ENCODE measurements at places on chromosomes 3 and 15.
A peak's percentile ranks its signal among the peaks of the same experiment; 100 is the strongest.

- no peak for DNase-seq
These were observed 30.3 kb downstream of the TPM1 start for GRCh38 chr15:63072809-63073277.

DNA sequence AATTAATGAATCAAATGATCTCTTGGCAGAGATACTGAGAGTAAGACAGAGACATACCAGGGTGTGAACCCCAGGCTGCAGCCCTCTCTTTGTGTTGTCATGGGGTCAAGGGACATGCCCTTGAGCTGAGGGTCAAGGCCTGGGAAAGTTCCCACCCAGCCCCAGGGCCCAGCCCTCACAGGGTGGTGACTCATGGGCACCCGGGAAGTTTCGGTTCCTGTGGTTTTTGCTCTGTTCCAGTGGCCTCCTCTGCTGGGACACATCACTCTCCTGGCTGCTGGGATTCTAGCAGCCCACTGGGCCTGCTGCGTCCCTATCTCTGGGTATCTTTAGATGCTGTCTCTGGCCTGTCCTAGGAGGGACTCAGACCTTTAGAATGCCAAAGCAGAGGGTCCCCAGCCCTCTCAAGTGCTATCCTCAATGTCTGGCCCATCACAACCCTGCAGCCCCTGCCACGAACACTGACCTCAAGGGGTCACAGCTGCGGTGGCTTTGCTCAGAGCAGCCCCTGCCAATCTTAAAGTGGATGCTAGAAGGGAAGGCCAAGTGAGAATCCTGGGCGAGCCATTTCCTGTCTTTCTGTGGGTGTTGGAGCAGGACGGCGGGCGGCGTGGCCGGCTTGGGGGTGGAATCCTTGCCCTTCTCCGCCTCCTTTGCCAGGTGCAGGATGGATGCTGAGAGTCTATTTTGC, 148.4 kb upstream of the TLE3 start:
- no peak for DNase-seq

- DNase-seq: no peak
These were observed 18.3 kb upstream of the ONECUT1 start for GRCh38 chr15:52808441-52808840.

DNA sequence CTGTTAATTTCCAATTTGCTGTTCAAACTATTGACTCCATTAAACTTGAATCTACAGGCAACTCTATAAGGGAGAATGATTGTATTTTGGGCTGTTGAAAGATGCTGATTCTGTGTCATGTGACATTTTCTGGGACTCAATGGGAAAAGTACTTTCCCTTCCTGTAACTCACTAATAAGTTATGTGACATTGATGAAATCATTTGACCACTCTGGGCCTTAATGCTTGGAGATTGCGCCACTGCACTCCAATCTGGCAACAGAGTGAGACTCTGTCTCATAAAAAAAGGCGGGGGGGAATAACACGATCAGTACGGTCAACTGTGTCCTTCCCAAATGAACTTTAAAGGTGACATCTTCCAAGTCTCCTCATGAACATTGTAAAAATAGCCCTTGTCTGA, 215.2 kb upstream of the SGO1 start:
- DNase-seq: no peak

- DNase-seq: no peak
These were observed 47.1 kb downstream of the SLC12A1 start for GRCh38 chr15:48253172-48253571.

DNA sequence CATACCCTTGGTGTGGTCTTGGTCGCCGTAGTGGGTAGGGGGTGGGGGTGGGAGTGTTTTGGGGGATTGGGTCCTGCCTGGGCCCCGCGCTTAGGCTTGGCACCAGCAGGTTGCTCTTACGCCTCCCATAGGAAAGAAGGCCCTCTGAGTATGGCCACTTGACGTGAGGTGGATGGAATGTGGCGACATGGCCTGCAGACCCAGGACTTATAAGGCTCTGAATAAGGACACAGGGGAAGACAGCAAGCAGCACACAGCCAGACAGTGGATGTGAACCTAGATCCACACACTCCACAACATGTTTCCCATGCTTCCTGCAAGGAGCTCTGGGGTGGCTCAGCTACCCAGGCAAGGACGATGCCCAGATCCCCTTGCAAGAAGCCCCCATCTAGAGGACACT, 12.4 kb downstream of the RBPMS2 start:
- no peak for DNase-seq

DNA sequence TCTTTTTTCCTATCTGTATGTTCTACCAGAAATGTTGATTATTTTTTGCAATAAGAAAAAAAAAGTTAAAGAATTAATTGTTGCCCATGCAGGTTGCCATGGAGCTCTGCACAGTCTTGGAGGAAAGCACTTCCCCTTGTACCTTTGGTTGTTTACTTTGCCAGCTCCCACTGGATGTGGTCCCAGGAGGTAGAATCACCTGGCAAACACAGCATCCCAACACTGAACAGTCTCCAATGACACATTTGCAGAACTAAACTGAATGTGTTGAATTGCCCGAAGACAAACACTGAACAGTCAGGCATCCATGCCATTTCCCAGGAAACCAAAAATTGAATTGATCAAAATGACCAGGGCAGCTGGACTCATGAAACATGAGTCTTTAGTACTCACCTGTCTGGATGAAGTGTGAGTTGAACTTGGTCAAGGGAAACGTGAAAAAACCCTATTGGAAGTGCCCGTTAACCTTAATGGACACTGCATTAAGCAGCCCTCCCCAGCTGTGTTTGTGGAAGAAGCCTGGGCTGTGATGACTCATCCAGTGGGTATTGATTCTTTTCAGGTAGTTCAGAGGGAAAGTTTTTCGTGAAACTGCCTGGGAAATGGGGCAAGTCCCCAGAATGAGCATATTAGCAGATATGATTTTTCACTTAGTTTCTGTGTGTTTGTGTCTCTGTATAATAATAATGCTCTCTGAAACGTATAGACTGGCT, 284.7 kb upstream of the STT3B start:
- DNase-seq: no peak

GRCh38 chr15:85581495-85581894, 201.1 kb downstream of the AKAP13 start:
- peak; percentile 67 for DNase-seq

- no peak for DNase-seq
These were observed 149.0 kb downstream of the PDZRN3 start for GRCh38 chr3:73475717-73476116.

GRCh38 chr3:49104052-49104426, 518 bp downstream of the QARS1 start:
- no peak for DNase-seq

DNA sequence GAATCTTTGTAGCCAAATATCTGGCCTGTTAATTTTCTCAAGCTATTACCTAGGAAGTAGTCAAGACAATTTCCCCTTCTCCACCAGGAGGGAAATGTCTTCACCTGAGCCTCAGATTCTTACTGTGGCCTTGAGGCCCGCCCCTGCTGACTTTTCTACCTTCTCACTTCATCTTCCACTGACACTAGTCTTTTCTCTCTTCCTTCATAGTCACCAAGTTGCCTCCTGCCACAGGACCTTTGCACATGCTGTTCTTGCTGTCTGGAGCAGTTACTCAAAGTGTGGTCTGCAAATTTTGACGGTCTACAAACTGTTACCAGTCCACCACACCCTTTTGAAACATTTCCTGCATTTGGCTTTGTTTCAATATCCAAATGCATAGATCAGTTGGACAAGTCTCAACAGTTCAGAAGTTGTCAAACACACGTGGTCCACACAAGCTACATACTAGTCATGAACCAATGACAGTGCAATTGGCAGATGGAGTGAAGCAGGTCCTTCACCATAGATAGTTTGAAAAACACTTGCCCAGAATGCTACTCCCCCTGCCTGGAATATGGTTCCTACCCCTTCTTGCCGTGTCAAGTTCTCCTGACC, 100.5 kb downstream of the OSBPL10 start:
- DNase-seq: no peak

DNA sequence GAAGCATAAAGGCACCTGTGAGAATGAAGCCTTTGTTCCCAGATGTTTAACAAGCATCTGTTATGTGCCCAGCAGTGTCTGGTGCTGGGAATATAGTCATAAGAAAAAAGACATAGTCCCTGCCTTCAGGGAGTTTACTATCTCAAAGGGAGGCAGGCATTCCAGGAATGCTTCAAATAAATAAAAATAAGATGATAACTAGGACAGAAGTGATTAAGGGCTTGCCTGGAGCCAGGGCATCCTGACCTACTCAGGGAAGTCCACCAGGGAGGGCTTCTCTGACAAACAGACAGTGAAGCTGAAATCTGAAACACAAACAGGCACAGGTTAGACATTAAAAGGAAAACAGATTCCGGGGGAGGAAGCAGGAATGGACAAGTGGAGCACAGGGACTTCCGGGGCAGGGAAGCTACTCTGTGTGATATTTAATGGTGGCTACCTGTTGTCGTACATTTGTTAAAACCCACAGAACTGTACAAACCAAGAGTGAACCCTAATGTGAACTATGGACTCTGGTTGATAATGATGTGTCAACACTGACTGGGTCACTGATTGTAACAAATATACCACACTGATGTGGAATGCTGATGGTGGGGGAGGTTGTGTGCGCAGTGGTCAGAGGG, 53.3 kb downstream of the ITGB5 start:
- no peak for DNase-seq

- peak; percentile 42 for DNase-seq
These were observed 627.0 kb upstream of the TBL1XR1 start for GRCh38 chr3:177824190-177824786.

DNA sequence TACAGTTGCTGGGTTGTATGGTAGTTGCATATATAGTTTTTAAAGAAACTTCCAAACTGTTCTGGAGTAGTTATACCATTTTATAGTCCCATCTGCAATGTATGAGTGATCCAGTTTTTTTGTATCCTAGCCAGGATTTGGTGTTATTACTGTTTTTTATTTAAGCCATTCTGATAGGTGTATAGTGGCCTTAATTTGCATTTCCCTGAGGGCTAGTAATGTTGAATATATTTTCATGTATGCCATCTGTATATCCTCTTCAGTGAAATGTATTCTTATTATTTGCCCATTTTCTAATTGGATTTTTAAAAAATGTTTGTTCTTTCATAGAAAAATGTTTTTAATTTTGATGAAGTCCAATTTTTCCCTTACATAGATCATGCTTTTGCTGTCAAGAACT, 29.2 kb downstream of the PXK start:
- DNase-seq: no peak

GRCh38 chr15:41866263-41866703, 27.6 kb downstream of the SPTBN5 start:
- no peak for DNase-seq

Measured in left colon (tissue), 2 donors.